Stimulated activated CD8-positive, alpha-beta memory T cell treated with anti-CD3 and anti-CD28 coated beads, Interleukin-15, amount 100 ng/mL, for 24 hours (primary cell): ENCODE measurements at places on chromosomes 3 and 15.

DNA sequence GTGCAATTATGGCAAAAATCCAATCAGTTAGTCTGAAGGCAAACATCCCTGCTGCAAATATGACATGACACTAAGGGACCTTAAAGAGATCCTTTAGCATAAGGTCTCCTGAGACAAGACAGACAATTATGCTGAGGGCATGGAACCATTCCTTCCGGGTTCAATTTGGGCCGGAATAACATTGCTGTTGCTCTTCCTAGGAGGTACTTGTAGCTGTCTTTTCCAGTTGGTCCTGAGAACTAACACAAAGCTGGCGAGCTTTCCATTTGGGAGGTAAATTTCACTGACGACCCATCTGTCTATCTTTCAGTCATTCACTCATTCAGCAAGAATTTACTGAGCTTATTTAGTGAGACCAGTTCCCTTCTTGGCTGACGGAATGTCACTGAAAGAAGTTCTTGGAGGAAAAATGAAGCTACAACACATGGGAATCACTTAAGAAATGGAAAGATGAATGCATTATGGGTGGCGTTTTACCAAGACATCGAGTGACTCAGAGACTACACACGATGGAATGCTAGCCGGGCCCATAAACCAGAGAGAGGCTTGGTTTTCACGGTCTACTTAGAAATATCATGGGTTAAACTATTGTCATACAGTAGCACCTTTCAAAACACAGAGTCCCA lies 215.5 kb downstream of the PDZRN3 start:
- no peak for DNase-seq

- DNase-seq: no peak
Measured at GRCh38 chr3:129378949-129379348, 49.5 kb downstream of the EFCAB12 start.

DNA sequence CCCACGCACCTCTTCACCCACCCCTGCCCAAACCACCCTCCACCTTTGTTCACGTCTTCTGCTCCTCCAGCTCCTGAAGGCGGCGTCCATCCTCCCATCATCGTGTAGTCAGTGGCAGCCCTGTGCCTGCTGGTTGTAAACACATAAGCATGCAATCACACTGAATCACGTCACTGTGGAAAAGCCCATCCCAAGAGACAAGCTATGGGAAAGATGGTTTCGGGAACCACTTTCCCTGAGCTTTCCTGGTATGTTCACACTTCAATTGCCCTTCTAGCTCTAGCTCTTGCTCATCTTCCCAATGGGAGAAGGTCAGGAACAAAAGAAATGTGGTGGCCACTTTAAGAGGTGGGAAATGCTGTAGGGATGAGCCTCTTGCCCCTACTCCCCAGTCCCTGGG lies 14.4 kb upstream of the GOLGA8J start:
- no peak for DNase-seq

GRCh38 chr15:37221671-37222145 lies 121.4 kb upstream of the MEIS2 start:
- DNase-seq: no peak

- no peak for DNase-seq
Measured at GRCh38 chr15:49692514-49693090, 71.8 kb downstream of the DTWD1 start.

- DNase-seq: no peak
Measured at GRCh38 chr3:139230391-139230790, 113.4 kb upstream of the MRPS22 start.

GRCh38 chr3:128215290-128215689 lies 62.0 kb downstream of the EEFSEC start:
- no peak for DNase-seq

- no peak for DNase-seq
Measured at GRCh38 chr3:117836296-117836695, 1126.7 kb downstream of the TUSC7 start.

- no peak for DNase-seq
Measured at GRCh38 chr15:42348083-42348482, 11.2 kb upstream of the CAPN3 start.

DNA sequence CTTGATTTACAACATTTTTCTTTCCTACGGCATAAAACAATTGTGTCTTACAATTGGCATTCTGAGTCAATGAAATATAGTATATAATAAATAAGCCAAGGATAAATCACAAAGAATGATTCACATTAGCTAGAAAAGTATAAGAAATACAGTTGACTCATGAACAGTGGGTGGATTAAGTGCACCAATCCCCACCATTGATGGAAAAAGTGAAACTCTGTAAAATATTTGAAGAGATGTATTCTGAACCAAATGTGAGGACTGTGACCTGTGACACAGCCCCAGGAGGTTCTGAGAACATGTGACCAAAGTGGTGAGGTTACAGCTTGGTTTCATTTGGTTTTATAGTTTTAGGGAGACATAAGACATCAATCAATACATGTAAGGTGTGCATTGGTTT lies 227.5 kb downstream of the ALCAM start:
- no peak for DNase-seq

GRCh38 chr3:102444101-102444500 lies 9.3 kb downstream of the ZPLD1 start:
- DNase-seq: no peak

DNA sequence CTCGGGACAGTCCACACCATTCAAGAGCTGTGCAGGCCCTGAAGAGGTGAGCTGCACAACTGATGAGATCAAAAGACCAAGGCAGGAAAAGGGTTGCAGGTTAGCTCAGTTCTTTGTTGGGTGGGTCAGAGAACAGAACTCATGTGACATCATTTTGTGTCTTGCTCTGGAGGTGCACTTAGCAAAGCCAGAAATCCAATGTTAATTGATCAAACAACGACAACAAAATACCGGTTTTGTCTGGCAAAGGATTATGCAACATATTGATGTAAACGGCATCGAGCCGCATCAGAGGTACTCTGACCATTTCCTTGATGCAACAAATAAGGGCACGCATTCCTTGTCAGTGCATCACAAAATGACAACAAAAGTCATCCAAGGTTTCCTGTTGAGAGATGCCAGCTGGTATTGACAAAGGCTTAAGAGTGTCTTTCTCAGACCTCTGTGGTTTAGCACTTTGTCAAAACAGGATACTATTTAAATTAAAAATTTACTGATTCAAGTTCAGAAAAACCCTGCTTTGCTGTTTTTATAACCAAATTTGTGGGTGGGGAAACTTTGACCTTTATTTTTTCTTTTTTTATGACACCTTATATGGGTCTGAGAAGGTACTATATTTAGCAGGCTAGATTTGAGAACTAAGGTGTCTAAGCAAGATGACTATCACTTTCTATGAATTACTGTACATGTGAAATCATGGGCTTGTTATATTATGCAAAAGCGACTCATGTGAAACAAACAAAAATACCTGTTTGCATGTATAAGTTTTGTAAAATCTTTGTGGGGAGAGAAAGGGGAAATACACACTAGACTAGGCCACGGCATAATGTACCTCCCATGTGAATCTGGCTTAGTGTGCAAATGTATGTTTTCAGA lies 496.1 kb downstream of the FOXP1 start:
- no peak for DNase-seq

GRCh38 chr3:61574854-61575253 lies 13.5 kb downstream of the PTPRG start:
- no peak for DNase-seq

- no peak for DNase-seq
Measured at GRCh38 chr15:63430766-63431451, 49.3 kb upstream of the CA12 start.

DNA sequence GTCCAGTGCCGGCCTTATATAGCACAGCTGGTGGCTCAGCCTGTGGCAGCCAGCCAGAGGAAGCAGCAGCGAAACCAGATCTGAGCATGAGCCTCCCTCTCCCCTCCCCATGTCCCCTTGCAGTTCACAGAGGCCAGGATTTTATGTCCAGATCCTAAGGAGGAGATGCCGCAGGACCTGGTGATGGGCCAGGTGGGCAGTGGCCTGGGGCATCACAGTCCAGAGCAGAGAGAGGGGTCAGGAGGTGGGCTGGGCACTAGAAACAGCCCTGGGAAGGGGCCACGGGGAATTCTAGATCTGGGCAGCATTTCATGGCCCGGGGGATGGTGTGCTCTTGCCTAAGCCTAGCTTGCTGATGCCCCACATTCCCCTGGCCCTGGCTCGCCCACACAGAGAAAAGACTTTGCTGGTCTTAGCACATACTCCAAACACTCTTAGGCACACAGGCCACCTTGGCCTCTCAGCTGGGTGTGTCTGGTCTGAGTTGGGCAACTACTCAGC lies 259 bp upstream of the CILP start:
- no peak for DNase-seq

DNA sequence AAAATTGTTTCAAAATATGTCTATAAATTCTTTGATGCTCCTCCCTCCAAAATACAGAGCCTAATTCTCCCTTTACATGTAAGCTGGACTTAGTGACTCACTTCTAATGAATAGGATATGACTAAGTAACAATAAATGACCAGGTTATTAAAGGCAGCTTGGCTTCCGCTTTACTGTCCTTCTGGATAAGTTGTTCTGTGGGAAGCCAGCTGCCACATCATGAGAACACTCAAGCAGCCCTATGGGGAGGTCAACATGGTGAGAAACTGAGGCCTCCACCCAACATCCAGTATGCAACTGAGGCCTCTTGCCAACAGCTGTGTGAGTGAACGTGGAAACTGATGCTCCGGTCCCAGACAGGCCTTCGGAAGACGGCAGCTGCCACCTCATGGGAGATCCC lies 247.3 kb upstream of the CHRM5 start:
- DNase-seq: no peak

- DNase-seq: no peak
Measured at GRCh38 chr3:122515870-122516269, 1.1 kb upstream of the KPNA1 start.

DNA sequence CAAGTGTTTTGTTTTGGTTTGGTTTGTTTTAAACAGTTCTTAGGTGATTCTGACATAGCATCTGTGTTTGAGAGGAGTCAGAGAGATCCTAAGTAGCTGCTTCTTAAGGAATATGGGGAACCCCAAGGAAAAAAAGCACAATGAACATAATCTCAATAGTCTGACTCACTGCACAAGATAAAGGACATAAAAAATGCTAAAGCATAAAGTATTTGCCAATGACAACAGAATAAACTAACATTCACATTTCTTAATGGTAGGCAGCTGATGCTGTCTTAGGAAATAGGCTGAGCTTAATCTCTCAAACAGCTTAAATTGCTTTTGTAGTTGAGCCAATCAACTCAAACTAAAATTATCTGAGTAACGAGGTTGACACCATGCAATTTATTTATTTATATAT lies 2.9 kb downstream of the NCEH1 start:
- DNase-seq: no peak

GRCh38 chr3:136606990-136607389 lies 145.2 kb downstream of the STAG1 start:
- no peak for DNase-seq

GRCh38 chr3:54670201-54671000 lies 257.5 kb downstream of the LRTM1 start:
- no peak for DNase-seq

DNA sequence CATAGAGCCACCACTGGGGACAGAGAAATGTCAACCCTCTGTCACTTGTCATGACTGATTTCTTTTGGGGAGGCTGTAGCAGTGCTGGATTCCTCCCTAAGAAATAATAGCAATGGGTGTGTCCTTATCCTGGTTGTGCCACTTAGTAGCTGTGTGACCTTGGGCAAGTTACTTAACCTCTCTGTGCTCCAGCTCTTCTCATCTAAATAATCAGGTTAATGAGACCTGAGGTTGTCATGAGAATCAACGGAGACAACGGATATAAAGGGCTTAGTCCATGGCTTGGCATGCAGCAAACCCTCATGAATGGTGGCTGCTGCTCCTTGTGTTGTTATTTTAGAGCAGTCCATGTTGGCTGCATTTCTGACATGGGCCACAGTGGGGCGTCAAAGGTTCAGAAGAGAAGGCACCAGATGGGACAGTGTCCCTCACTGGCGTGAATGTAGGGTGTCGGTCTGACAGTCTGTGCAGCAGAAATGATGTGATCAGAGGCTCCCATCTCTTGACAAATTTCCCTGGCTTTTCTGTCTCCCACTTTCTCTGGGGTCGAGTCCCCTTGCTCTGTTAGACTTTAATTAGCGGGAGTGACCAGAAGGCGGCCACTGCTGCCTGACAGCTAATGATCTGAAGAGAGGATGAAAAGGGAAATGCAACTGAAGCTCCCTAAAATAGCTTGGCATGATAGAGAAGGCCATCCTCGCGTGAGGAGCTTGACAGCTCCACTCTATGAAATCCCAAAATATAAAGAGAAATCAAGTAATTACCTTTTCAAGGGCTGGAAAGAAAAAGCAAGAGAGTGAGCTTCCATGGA lies 209.4 kb downstream of the CADPS start:
- no peak for DNase-seq

- DNase-seq: no peak
Measured at GRCh38 chr3:140316868-140317400, 360.9 kb upstream of the TRIM42 start.

GRCh38 chr3:78641703-78642102 lies 1126.1 kb downstream of the ROBO1 start:
- DNase-seq: no peak

DNA sequence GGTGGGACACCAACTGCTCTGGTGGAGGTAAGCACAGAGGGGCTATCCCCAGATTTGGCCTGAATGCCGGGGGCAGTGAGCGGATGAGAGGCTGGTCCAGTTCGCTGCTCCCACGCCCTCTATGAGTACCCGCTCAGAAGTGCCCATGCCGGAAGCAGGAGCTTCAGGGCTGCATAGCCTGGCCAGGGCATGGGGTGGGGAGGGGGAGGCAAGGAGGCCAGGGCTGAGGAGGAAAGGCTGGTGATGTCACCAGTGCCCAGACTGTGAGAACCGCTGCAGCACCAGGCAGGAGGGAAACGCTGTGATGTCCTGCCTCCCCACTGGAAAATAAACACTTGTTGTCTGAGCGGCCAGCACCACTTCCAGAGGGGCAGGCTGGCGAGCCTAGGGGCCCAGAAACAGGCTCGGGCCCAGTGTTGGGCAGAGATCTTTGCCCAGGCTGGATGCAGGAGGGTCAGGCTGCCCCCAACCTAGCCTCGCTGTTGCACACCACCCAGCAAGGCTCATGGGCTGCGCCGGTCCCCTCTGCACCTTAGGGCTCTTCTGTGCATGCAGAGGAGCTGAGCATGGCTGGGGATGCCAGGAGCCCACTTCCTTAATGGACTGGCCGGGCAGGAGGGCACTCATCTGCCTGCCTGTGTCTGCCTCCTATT lies 10.9 kb upstream of the DLL4 start:
- no peak for DNase-seq

- no peak for DNase-seq
Measured at GRCh38 chr3:40211579-40211978, 97.9 kb upstream of the EIF1B start.

DNA sequence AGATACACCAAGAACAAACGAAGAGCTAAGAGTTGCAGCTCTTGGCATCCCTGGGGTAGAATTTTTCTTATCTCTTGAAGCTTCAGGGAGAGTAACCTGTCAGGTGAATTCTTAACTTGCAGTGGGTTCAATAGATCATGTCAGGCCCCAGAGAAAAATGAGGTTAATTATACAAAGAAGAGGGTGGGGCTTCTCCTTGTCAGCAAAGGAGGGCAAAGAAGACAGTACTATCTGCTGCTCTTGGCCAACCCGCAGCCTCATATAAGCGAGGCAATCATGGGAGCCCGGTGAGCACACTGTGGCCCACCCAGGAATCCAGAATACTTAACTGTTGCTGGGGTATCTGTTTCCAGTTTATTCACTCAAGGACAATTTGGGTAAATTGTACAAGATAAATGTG lies 110.2 kb downstream of the SEMA5B start:
- DNase-seq: no peak
